ENCODE measurements at places on chromosomes 13 and 19.

DNA sequence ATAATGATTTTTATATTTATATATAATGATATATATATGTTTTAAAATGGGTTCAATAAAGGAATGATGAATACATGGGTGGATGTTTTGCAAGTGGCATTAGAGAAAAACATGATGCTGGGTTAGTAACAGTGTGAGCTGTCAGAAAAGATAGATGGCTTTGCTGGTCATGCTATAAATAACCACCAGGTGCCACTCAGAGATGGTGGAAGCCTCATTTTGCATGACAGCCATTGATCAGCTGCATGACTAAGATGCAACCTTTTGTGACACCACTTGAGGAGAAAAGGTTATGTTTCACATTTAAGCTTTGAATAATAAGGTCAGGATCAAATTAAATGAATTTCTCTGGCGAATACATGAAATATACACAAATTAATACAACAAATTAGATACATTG, 737.7 kb downstream of the PCDH9 start:
- no peak for DNase-seq

GRCh38 chr13:23898101-23898500, 799 bp upstream of the C1QTNF9B start:
- DNase-seq, result no peak

GRCh38 chr19:30314805-30315155, 57.4 kb upstream of the ZNF536 start:
- no peak for DNase-seq

DNA sequence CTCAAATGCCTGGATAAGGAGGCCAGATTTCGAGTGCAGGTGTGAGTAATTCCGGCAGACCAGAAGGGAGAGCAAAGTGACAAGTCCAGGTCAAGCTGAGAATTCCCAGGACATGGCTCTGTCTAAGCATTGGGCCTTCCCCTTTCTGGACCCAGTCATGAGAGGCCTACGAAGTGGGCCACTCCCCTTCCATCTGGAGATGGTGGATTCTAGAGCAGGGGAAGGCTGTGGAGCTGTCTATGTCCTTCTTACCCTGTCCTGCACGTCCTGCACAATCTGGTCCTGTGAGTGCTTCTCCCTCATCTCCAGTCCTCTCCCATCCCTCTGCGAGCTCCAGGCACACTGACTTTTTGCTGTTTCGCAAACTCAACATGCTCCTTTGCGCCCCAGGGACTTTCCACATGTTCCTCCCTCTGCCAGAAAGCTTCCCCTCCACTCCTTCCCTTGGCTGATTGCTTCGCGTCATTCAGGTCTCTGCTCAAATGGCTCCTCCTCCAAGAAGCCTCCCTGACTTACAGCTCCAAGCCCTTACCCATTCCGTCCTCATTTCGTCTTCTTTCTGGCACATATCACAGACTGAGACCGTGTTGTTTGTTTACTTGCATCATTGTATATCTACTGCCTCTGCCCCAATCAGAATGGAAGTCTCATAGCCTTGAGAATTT, 193.2 kb downstream of the URI1 start:
- DNase-seq, result no peak

GRCh38 chr19:34131100-34131499, 41.2 kb upstream of the LSM14A start:
- no peak for DNase-seq

DNA sequence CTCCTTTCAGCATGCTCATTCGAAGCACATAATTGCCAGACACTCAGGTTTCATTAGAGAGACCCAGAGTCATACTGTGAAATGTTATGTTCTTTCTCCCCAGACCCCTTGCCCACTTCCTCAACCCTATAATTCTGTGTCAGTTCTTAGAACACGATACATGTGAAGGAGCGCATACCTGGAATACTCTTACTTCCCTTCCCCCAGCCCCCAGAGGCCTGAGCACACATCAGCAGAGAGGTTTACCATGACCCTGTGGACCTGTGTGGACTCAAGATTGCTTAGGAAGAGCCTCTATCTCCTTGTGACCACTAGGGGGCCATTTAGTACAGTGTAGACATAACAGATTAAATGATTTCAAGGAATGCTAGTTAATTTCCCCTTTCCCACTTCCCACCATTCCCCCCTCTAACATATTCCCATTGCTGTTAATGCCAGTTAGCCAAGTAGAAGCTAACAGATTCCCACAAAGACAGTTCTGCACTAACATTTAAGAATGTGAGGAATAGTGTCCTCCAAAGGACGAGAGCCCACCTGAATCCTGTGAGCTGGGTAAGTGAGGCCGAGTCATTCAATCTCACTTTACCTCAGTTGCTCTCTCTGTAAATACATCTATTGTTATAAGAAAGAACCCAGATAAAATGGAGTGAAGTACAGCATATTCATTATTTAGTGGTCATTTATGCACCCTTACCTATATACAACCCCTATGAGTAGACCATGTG, 154.2 kb upstream of the MAB21L1 start:
- DNase-seq, result no peak

DNA sequence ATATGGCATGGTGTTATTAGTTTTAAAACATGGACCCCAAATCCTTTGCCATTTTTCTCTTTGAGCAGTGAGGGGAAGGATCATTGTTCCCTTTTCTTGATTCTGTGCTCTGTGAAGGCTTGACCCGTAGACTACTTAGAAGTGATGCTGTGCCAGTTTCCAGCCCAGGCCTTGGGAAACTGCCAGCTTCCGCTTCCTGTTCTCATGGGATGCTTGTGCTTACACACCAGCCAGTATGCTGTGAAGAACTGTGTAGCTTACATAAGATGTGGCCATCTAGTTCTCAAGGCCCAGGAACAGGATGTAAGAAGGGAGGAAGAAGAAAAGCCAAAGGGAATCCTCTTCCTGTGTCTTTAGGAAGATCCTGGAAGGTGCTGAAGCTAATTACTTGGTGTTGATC, 180.9 kb downstream of the PCCA start:
- DNase-seq, result no peak

- no peak for DNase-seq
Measured at GRCh38 chr13:34567597-34567996, 374.5 kb upstream of the NBEA start.

Measured in activated CD4-positive, CD25-positive, alpha-beta regulatory T cell treated with anti-CD3 and anti-CD28 coated beads, Interleukin-2, amount 50 U/mL, for 16 hours (primary cell).